ENCODE measurements at places on chromosomes 6 and 20.
A peak's percentile ranks its signal among the peaks of the same experiment; 100 is the strongest.

DNA sequence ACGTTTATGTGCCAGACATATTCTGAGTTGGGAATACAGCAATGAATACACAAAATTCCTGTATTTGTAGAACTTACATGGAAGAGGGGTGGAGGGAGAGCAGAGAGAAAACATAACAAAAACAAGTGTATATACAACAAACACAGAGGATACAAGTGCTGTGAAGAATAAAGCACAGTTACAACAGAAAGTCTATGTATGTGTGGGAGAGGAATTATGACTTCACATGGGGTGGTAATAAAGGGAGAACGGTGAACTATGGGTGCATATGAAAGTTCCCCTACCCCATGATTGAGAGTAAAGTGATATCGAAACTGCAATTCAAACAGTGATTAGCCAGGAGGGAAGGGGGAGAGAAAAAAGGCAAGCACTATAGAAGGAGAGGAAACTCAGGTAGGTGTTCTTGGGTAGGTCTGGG, 24.6 kb downstream of the HBS1L start:
- no peak for DNase-seq

- no peak for DNase-seq
These were observed 1.2 kb downstream of the FOXO3 start for GRCh38 chr6:108561742-108562502.

GRCh38 chr20:49557449-49557848, 10.5 kb downstream of the PTGIS start:
- no peak for DNase-seq

- DNase-seq: no peak
These were observed 108.2 kb downstream of the UST start for GRCh38 chr6:148854992-148855391.

DNA sequence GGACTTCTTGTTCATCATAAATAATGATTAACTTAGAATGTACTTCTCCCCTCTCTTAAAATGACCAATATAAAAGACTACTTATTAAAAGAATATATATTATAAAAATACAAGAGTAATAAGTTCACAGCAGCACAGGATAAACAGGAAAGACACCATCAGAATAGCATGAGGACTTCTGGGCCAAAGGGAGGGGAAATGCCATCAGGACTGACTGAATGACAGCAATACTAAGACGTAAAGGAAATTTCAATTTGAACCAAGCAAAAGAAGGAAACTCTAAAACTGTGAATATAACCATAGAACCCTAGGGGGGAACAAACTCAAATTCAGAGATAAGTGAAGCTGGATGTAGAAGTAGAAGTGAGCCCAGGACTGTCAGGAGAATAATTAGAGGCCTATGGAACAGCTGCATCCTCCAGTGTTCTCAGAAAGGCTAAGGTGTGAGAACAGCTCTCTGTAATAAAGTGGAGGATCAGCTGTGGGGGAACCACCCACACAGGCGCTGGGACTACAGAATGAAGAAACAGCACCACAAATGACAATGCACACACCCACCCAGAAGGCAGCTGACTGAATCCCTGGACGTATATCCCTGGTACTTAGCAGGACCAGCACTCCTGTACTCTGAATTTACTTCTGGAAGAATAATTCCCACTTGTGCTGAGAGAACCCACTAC, 37.8 kb downstream of the ZHX3 start:
- DNase-seq: no peak

DNA sequence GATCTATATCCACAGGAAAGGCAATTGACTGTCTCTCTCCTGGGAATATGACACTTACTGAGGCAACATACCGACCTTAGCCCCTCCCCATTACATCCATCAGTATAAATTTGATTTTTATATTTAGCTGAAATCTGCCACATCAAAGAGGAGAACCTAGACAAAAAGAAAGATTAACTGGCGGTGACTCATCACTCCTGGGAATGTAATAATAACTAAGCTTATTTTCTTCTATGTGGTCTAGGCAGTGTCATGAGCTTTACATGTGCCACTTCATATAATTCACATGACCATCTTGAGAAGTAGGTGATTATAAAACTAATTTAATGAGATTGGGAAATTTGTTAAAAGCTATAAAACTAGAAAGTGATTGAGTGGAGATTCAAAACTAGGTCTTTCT, 520.0 kb upstream of the HS3ST5 start:
- DNase-seq: no peak

DNA sequence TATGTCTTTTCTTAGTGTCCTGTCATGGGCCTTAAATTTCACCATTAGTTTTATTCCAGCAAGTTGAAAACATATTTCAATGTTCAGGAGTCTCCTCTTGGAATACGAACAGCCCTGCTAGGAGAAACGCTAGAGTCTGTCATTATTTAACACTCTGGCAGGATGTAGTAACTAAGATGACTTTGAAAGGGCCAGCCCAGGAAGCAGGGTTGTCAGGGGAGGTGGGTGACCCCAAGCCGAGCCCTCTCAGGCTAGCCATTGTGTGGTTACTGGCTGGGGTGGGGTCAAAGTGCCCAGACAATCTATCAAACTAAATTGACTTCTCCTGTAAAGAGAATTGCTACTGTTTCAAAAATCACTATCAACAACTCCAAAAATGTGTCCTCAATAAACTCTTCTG, 67.8 kb downstream of the LY86 start:
- no peak for DNase-seq

- peak; percentile 61 for DNase-seq
These were observed 171.4 kb downstream of the DTNBP1 start for GRCh38 chr6:15491255-15491985.

DNA sequence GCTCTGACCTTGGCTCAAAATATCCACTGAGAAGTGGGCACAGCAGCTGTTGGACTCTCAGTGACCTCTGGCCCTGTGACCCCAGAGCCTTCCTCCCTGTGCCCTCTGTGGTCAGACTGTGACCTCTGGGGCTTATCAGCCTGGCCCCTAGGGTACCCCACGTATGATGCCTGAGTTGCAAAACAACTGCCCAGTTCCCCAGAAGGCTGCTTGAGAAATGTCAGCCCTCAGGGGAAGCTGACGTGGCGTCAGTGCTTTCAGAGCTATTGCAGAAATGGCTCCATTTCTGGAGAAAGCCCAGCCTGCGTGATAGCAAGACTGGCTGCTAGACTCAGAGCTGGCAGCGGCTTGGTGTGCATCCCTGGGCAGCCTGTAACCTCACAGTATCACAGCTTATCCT, 31.5 kb upstream of the TGM2 start:
- peak; percentile 51 for DNase-seq

DNA sequence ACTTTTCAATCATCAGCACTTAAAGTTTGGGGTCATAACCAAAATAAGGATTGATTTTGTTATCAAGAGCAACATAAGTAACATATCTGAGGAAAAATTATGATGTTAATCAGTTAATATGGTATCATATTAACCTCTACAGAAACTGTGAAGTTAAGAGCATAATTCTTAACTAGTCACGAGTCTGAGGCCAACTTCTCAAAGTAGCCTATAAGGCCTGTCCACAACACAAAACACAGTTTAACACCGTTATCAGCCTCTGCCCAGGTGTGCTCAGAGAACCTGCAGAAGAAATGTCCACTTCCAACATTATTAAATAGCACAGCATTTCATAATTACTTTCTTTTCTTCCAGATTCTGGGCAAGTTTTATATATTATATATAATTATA, 1.1 kb downstream of the STX7 start:
- no peak for DNase-seq

DNA sequence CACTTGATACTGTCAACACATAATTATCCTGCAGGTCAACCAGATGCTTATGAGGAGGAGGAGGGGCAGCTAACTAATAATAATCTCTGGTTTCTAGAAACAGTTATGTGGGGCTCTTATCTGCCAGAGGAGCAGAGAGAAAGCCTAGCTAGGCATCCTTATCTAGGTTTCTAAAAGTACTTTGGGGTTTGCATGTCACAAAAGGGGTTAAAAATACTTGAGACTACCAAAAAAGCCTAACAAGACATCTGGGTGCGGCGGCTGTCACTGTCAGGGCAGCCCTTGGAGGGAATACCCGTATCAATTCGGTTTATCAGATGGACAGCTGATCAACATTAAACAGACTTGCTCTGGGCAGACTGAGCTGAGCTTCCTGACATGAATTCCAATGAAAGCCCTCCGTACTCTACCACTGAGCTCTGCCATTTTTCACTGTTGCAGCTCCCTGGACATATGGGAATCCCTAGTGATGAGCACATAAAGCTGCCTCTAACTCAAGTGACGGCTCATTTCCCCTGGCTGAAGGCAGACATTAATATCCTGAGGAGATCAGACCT, 166.6 kb downstream of the PDSS2 start:
- no peak for DNase-seq

- peak; percentile 41 for DNase-seq
These were observed 3.0 kb downstream of the THBS2 start for GRCh38 chr6:169250660-169251059.

GRCh38 chr20:51335329-51335841, 207.1 kb downstream of the NFATC2 start:
- peak; percentile 97 for DNase-seq

DNA sequence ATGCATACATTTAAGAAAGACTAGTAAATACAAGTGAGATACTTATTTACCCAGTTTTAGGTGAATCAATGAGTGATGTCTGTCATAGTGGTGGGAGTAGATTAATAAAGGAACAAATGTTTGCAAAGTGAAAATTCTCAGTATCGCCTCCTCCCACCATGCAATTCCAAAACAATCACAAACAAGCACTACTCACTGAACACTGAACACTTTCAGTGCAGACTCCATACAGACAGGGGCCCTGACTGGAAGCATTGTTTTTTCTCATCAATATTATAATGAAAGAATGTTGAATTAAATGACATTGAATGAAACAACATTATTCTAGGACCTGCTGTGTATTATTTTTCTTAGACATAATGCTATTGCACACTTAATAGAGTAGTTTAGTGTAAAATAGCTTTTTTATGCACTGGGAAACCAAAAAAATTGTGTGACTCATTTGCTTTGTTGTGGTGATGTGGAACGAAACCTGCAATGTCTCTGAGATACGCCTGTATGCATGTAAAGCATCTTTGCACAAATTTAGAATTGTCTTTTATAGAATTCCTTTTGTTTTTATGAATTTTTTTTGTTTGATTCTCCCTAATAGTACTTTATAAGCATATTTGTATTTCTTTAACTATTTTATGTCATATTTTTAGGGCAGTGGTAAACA, 317.5 kb downstream of the UTRN start:
- DNase-seq: no peak

DNA sequence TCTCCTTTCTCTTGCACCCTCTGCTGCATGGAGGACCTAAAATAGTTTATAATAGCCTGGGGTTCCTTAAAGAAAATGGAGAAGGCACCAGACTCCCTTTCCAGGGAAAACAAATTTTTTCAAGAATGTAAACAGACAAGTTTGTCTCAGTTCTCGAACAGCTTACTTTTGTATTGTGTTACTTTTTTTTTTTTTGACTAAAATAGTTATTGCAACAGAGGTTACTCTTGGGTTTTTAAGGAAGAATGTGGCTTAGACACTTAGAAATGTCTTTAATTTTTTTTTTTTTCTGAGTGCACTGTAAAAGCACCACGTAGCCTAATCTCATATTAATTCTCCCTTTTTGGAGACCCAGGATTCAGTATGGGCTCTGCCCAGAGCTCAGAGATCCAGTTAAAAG, 148.7 kb upstream of the CARMIL1 start:
- DNase-seq: no peak

DNA sequence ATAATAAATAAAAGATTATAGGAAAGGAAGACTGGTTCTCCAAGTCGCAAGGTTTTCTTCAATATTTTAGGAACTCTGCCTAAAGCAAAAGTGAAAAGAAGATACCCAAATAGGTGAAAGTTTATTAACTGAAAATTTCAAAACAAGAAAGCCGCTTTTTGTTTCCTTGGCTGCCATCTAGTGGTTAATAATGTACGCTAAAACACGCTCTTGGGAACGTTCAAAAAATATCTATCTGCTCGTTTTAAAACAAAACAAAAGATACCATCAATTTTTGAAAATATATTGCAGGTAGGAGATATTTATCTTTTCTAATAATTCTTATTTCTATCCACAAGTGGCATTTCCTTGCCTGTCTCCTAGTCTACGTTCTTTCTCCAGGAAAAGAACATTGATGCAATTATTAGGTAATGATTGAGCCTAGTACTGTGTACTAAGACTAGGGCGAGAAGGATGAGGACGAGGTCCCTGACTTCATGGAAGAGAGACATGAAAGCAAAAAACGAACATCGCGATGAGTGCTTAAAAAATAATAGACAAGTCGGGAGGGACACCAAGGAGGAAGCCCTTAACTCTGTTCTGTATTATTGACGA, 97.2 kb downstream of the SPTLC3 start:
- DNase-seq: no peak

DNA sequence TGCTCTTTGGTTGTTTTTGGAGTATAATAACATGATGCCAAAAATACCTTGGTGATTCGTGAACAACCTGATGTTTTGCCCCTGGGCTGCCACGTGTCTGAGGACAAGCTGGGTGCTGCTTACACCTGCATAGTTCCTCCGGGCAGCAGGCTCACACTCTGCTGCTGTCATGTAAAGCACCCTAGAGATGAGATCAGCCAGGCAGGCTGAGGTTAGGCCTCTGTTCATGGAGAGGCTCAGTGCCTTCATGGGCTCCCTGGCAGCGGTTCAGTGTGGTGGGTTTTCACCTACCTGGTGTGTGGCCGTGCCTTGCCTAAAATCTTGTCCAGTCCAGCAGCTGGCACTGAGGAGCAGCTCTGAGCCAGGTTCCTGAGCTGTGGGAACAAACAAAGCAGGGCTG, 60.1 kb upstream of the TAGAP start:
- DNase-seq: no peak

- no peak for DNase-seq
These were observed 19.6 kb upstream of the TRAM2 start for GRCh38 chr6:52596371-52597028.

- DNase-seq: no peak
These were observed 188.9 kb downstream of the NRN1 start for GRCh38 chr6:5817869-5818268.

DNA sequence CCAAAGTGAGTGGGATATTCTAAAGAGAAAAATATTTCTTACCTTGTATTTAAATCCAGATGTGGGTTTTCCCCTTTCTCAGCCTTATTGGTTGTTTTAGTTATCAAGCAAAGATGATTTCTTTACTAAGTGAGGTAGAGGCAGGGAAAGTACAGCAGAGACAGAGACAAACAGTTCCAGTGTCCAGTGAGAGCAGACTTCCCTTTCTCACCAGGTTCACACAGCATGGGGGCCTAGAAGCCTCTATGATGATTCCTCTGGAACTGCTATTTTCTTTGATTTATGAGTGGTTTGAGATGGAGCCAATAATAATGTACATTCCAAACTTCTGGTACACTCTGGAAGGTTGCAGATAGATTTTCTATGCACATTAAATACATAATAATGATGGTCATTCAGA, 234.0 kb upstream of the MARCKS start:
- no peak for DNase-seq

GRCh38 chr6:47455533-47456209, 21.9 kb upstream of the CD2AP start:
- DNase-seq: no peak

- DNase-seq: no peak
These were observed 15.4 kb upstream of the IER3 start for GRCh38 chr6:30759575-30760239.

- DNase-seq: no peak
These were observed 18.0 kb downstream of the KLHL31 start for GRCh38 chr6:53647462-53648094.

GRCh38 chr6:34249469-34250261, 859 bp upstream of the SMIM29 start:
- no peak for DNase-seq

- no peak for DNase-seq
These were observed 128.7 kb downstream of the TMEM242 start for GRCh38 chr6:157194643-157195042.

GRCh38 chr6:108716801-108717791, 131.1 kb upstream of the ARMC2 start:
- DNase-seq: no peak
